Activated T-helper 2 cell treated with anti-CD3 and anti-CD28 coated beads, Interferon-gamma antibody, Interleukin-2, Interleukin-4, amounts not matched to agents 10 μg/mL and 5 μg/mL and 100 μg/mL, durations not matched to agents 14 hours and 24 hours and 36 hours (primary cell): ENCODE measurements at places on chromosomes 12 and 14. TPM values are rescaled to one million over a fixed set of nuclear protein-coding genes. Genes with fewer than 3 reads are reported as not detected.
A peak's percentile ranks its signal among the peaks of the same experiment; 100 is the strongest.

The MYBPC1 gene
- not detected in 2 replicates for total RNA-seq

The CTSG gene
- not detected in 2 replicates for total RNA-seq

The KCNH3 gene
- 2.1 and 2.9 TPM in 2 replicates for total RNA-seq

DNA sequence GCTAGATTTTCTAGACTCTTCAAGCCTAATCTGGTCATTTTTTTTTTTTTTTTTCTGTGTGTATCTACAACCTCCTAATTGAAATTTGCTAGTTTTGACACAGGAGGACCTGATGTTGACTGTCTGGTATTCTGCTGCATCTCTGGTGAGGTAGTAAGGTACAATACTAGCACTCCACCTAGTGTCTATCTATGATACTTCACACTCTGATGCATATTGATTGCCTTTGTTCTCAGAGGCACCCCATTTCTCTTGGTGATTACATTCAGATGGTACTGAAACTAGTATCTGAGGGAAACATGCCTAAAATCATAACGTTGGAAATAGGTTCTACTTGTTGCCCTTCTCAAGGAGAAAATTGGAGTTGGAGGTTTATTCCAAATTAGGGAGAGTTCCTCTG is 930.5 kb upstream of the NOVA1 start:
- no peak for DNase-seq

GRCh38 chr14:58088961-58089360 is 63.1 kb downstream of the ARMH4 start:
- DNase-seq, result no peak

- no peak for DNase-seq
Observed at GRCh38 chr14:86404425-86404824, 874.5 kb downstream of the FLRT2 start.

GRCh38 chr12:132562489-132563021 is 47.8 kb downstream of the LRCOL1 start:
- no peak for DNase-seq

DNA sequence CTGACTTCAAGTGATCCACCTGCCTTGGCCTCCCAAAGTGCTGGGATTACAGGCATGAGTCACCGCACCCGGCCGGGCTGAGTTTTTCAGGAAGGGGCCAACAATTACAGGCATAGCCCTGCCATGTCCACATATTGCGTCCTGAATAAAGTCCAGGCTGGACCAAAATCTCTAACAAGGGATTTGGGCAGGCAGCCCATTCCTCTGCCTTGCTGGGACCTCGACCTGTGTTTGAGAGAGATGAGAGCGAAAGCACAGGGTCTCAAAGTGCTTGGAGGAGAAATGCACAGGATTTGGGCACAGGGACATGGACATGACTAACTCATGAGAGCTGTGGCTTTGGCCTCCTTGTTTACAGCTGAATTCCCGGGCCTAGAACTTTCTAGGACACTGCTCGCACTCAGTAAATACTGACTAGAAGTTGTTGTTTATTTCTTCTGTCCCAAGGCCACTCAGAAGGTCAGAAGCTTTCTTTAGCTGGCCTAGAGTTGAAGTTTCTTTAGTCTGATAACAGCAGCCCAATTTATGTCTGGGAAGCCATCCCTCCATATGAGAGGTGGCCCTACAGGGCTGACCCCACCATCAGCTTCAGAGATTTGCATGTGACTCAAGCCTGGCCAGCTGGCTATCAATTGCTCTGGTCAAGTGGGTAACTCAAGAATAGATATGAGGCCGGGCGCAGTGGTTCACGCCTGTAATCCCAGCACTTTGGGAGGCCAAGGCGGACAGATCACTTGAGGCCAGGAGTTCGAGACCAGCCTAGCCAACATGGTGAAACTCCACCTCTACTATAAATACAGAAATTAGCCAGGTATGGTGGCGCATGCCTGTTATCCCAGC is 11.7 kb downstream of the CAMKK2 start:
- no peak for DNase-seq

- no peak for DNase-seq
Observed at GRCh38 chr12:11959117-11959823, 111.5 kb upstream of the BCL2L14 start.

- DNase-seq, result no peak
Observed at GRCh38 chr12:99476956-99477355, 170.6 kb upstream of the GARIN6 start.

- DNase-seq, result no peak
Observed at GRCh38 chr12:106123551-106124081, 15.1 kb downstream of the NUAK1 start.

GRCh38 chr14:58901826-58902225 is 264.1 kb downstream of the DACT1 start:
- DNase-seq, result no peak

GRCh38 chr12:52873513-52873831 is 24.7 kb upstream of the KRT78 start:
- DNase-seq, result no peak

- DNase-seq, result peak; percentile 55
Observed at GRCh38 chr14:71753126-71753830, 179.0 kb upstream of the RGS6 start.

- DNase-seq, result no peak
Observed at GRCh38 chr12:106128585-106129328, 10.0 kb downstream of the NUAK1 start.

GRCh38 chr12:49784756-49785409 is 43.3 kb downstream of the NCKAP5L start:
- no peak for DNase-seq

DNA sequence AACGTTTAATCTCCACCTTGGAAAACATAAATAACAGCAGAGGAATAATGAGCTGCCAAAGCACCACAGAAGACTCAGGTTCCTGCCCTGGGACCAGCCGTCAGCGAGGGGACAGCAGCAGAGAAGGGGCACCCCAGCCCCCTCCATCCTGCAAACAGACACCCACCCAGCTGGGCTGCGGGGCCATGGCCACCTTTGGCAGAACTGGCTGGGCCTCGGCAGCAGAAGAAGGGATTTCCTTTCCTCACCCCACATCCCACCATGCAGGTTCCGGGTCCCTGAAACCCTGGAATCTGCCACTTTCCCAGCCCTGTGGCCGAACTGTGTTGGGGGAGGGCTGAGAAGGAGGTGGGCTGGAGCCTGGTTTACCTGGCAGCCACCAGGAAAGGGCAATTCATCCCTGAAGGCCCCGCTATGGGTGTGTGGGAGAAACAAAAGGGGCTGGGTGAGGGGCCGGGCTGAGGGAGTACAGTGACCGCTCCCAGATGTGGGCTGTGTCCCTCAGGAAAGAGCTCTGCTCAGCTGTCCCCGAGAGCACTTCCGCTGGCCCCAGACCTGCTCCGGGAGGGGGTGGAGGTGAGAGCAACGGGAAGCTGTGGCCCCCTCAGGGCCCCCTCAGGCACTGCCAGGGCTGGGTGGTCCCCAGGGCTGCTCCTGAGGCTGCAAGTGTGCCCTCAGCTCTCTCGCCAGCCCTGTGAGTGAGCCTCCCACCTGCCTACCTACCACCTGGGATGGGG is 3.8 kb downstream of the PGF start:
- no peak for DNase-seq

DNA sequence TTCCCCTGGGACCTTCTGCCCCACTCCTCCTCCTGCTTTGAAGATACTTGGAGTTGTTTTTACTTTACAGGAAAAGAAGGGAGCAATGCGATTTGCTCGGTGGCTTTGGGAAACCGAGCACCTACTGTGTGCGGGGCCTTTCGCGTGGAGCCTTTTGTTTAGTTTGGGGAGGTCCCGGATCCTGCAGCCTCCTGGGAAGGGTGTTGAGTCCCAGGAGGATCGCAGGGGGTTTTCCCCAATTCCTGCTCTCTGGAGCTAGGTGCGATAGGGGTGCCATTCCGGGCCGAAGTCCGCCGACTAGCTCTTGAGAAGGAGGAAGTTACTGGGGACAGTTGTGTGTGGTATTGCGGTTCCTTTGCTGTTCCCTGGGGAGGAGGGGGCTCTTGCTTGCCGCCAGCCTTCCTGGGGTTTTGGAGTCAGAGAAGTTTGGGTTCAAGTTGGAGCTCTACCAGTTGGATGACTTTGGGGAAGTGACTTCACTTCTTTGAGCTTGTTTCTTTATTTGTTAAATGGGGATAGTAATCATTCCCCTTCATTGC is 1.1 kb downstream of the BRI3BP start:
- peak; percentile 14 for DNase-seq
